ENCODE measurements at places on chromosomes 3 and 15.

- DNase-seq = no peak
These were observed 10.5 kb upstream of the IP6K2 start for GRCh38 chr3:48727511-48727910.

DNA sequence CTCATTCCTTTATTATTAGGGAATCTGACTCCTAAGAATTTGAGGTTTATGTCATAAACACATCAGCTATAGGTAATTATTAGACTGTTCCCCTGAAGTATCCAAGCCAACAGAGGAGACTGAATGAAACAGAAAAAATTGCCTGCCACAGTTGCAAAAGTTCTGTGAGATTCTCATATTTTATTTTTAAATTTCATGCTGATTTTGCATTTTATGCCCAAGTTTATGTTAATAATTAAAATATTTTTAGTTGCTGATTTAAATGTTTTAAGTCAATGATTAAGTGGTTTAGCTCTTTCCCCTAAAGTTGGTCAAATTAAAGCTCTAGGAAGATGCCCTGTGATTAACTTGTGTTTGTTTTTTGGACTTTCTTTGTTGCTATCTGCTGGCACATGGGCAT lies 10.2 kb downstream of the SENP8 start:
- no peak for DNase-seq

DNA sequence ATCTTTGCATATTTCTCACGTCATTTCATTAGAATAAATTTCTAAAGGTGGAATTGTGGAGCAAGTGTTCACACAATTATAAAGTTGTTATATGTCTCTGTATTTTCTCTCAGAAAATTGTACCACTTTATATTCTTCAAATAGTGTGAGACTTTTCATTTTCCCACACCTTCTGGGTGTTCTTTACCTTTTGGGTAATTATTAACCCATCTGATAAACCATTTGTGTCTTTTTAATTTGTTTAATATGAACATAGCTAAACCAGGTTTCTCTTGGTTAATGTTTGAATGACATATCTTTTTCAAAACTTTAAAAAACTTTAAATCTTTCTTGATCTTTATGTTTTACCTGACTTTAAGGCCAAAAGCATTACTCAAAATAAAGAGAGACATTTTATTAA lies 40.5 kb downstream of the DZIP3 start:
- DNase-seq = no peak

GRCh38 chr3:150216866-150217600 lies 191.1 kb upstream of the TSC22D2 start:
- DNase-seq = no peak

DNA sequence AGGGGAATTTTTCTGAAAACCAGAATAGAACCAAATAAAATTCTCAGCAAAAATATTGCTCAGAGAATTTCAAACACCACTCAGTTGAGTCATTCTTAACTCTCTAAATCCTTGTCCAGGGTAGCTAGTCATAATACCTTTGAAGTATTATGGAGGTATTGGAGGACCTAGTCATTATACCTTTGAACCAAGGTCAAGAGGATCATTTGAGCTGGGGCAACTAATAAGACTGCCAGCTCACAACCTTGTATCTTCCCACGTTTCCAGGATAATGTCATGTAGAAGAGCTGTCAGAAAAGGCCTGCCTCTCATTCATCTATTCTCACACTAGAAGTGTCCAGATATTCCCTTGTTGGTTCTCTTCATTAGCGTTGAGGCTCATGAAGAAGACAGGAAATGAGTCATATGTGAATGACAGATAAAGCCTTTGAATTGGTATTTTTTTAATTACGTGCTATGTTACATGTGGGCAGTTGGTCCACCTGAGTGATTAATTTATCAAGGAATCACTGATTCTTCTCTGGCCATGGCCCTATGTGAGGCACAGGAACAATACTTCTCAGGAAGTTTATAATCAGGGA lies 48.3 kb downstream of the TOPAZ1 start:
- DNase-seq = no peak

DNA sequence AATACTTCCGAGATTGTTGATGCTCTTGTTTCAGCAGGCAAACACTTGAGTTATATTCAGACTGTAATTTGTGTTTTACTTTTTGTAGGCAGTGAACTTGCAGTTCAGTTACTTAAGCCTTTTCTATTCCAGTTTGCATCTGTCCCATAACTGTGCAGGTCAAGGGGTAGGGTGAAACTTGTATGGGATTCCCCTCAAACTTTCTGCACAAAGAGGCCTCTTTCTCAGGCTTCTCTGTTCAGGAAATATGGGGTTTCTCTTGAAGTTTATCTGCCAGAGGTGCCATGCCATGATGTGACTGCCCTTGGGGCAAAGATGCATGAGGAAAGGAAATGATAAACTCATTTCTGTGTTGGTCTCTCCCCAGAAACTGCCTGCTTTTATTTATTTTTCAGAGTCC lies 66.7 kb downstream of the SLC24A1 start:
- DNase-seq = no peak

DNA sequence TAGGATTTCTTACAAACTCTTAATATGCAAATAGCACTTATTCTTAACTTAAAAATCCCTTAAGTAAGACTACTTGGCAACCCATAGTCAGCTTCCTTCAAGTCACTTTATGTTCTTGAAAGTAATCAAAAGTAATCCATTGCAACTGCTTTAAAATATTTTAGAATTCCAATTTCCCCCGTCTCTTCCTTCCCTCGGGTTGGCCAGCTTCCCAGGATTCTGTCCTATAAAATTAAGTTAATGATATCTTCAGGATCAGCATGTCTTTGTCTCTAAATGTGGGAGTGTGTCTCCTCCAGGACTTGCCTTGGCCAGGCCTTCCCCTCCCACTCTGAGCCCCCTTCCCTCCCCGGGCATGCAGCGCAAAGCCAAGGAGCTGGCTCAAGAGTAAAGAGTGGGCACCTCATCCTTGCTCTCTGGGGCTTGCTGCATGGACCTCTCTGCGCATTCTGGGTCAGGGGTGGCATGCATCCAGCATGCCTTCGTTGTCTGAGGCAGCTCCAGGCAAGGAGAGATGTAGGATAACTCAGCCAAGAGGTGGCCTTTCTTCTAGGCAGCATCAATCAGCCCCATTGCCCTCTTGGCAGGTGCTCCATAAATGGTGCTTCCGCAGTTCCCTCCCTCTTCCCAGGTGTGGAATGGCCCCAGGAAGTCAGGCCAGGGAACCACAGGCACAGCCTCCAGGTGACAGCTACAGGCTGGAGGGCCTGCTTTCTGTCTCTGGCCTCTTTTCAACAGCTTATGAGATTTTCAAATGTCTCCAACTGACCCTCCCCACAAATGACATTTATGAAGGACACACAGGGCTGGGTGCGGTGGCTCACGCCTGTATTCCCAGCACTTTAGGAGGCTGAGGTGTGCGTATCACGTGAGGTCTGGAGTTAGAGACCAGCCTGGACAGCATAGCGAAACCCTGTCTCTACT lies 108.7 kb upstream of the ALDH1A3 start:
- DNase-seq = no peak

DNA sequence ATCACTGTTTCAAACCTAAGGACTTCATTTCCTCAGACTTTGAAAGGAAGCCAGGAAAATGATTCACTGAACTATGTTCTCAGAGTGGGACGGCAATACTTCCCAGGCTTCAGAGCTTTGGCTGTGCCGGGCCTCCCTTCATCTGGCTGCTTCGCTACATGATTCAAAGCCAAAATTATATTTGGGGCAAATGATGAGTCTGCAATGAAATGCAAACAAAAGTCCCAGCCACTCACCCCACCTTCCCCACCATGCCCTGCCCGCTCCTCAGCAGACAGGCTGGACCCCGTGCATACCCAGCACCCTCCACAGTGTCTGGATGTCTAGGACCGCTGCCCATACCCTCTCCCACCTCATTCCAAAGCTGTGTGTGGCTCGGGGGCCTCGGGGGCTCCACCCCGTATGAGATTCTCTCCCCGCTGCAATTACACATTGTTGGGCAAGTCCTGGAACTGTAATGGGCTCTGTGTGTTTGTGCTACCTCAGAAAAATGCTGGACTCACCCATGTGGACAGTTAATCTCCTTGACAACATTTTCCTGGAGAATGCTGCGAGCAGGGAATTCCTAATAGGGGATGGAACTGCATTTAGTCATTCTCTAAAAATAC lies 32.2 kb downstream of the ATP10A start:
- DNase-seq = no peak

DNA sequence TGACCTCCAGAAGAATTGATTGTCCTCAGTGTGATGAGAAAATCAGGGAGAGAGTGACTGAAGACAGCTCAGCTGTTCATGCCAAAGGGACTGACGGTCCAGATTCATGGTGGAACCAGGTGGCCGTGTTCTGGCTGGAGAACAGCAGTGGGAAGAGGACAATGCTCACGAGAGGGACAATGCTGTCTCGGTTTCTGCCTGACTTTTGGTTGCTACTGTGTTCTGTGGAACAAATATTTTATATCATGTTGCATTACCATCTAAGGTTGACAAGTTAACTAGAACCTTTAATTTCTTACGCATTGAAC lies 58.0 kb upstream of the ULK4 start:
- no peak for DNase-seq

GRCh38 chr15:69637818-69638217 lies 185.2 kb downstream of the RPLP1 start:
- no peak for DNase-seq

GRCh38 chr3:167450195-167450594 lies 23.6 kb downstream of the SERPINI2 start:
- DNase-seq = no peak

DNA sequence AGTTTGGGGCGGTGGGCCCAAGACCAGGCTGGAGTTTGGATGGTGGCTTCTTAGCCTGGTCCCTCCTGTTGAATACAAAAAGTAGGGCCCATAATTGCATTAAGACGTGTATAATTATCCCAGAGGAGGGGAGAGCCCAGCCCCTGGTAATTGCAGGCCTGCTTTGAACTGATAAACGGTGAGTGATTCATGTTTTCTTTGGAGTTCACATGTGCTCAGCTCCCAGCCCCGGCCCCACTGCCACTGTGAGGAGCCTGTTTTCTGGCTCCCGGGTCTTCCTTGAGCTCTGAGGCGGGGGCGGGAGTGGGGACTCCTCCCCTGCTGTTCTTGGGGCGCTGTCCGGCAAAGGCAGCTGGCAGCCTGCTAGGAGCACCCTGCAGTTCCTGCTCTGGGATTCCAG lies 3.1 kb downstream of the PLXNA1 start:
- no peak for DNase-seq

GRCh38 chr3:112327371-112327951 lies 5.5 kb upstream of the CD200 start:
- no peak for DNase-seq

GRCh38 chr15:63823253-63823844 lies 10.4 kb downstream of the HERC1 start:
- DNase-seq = no peak

- DNase-seq = no peak
These were observed 8.6 kb upstream of the TNFAIP8L3 start for GRCh38 chr15:51103330-51103729.
